ENCODE measurements at places on chromosomes 11 and 22.

- no peak for DNase-seq
Measured at GRCh38 chr11:64385945-64386704, 27.2 kb downstream of the RPS6KA4 start.

DNA sequence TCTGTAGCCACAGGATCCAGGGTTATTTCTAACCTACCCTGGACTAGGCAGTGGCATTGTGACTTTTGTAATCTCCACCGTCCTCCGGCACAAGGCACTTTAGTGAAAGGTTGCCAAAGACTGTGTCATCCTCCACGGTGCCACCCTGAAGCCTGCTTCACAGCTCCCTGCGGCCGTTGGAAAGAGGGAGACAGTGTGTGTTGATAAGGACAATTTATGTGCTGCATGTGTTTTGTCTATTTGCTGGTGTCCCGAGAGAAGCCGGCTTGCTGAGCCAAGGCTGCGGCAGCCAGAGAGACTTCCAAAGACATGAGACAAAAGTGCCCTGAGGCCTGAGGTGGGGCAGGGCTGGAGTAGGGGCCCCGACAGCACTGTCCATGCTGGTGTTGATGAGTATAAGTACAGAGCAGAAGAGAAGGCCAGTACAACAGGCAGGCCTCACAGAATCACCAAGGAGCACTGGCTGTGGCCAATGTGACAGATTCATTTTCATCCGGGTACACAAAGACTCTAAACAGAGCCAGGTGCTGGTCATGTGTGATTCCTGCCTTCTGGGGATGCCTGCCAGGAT is 40.9 kb downstream of the GALNT18 start:
- no peak for DNase-seq

- no peak for DNase-seq
Measured at GRCh38 chr11:76734456-76735420, 48.4 kb upstream of the TSKU start.

GRCh38 chr22:38271927-38272372 is 860 bp downstream of the TMEM184B start:
- no peak for DNase-seq

DNA sequence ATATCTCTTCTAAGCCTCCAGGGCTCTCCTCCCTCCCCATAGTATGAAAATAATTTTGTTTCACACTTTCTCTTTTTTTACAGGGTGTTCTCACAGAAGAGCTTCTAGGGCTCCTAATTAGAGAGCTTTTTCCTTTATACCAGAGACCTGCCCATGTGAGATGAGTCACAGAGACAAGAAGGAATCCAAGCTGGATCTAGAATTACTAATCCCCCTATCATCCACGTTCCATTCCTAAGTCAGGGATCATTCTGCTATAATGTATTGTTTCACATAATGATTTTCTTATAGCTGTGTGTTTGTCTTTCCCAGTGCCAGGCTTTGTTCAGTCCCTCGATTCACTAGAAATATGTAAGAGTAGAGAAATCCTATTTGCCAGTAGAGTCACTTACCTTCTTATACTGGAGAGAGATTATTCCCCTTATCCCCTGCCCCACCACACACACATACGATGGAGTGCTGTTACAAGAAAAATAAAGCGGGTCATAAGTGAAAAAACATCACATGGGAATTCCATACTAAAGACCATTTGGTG is 778.3 kb upstream of the LRRC4C start:
- no peak for DNase-seq

DNA sequence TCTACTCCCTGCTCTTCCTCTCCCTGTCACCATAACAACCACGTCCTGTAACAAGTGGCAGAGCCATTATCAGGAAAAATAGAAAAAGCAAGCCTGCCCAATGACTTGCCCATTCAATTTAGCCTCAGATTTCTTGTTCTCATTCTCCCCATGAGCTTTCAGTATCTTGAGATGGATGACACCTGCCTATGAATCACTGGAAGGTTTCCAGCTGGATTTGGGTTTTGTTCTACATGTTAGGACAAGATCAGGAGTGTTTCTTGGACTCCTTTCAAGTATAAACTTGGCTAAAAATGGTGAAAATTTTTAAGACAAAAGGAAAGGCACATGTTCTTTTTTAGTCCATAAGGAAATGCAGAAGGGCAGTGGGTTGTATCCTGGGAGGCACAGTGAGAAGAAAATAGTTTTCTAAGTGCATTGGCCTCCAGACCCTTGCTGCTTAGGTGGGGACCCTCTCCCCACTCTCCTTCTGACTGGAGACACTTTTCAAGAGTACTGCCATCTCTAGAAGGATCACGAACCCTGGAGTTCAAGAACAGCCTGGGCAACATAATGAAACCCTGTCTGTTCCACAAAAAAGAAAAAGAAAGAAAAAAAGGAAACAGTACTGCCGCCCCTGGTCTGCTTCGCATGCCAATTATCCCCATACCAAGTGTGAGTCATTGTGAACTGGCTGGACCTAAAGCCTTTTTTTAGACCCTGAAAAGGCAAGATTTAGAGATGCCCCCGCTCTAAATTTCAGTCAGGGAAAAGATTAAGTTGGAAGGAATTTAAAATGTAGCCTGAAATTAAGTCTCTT is 51.0 kb downstream of the MTNR1B start:
- DNase-seq = no peak

DNA sequence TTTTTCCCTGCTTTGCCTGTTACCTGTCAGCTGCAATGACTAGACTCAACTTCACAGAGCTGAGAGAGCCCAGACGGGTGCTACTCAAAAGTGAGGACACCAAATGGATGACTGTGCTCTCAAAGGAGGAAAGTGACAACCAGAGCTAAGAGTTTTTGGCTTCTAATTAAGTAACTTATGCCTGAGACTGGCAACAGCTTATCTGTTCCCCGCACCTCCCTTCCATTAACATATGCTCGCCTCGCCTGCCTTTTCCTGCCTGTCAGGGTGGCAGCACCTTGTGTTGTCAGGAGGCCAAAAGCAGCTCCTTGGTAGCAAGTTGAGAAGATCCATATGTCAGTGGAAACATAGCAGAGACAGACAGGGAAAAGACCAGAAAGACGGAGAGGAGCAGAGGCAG is 573.9 kb upstream of the KIRREL3 start:
- DNase-seq = no peak

DNA sequence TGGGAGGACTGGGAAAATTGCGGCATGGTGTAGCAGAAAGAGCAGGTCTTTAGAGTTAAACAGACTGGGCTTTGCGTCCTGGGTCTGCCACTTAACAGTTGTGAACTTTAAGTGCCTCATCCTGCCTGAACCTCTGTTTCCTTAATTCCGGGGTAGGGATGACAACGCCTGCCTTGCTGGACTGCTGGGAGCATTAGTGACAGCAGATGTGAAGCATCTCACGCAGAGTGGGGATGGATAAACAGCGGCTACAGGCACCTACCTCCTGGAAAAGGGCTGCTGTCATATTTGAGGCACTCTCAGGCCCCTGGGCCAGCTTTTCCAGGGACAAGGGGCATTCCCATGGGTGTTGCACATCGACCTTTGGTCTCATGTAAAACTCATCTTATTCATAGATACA is 572.2 kb downstream of the TBC1D22A start:
- DNase-seq = no peak

DNA sequence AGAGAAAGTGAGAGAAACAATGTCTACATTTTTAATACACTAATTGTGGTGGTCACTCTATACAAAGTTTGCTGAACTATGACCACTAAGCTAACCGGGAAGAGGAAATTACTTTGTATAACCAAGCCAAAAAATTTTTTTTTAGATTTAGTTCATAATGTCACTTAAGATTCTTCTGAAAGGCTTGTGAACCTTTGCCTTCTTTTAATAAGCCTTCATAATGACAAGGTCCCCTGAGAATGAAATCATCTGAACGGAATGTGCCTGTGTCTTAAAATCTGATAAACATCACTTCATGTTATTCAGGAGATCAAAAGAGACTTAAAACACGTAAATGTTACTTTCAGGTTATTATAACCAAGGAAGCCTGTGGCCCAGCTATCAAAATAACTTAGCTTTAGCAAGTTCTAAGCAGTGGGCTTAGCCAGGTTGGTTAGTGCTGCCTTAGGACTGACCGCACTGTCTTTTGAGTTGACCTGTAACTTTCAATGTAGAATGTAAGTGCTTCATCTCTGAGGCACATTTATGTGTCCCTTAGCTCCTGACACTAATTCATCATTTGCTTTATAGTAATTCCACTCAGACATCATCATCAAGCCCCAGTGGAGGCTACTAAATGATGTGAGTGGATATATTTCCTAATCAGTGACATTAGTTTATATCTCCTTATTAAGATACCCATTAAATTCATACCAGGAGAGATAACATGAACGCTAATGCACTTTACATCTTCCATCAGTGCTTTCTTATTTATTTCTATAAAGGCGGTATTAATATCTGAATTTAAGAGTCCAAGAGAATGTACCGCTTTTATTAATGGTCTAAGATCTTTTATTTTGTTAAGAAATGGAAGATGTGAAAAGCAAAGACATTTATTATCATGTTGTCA is 122.5 kb downstream of the WNT11 start:
- no peak for DNase-seq

DNA sequence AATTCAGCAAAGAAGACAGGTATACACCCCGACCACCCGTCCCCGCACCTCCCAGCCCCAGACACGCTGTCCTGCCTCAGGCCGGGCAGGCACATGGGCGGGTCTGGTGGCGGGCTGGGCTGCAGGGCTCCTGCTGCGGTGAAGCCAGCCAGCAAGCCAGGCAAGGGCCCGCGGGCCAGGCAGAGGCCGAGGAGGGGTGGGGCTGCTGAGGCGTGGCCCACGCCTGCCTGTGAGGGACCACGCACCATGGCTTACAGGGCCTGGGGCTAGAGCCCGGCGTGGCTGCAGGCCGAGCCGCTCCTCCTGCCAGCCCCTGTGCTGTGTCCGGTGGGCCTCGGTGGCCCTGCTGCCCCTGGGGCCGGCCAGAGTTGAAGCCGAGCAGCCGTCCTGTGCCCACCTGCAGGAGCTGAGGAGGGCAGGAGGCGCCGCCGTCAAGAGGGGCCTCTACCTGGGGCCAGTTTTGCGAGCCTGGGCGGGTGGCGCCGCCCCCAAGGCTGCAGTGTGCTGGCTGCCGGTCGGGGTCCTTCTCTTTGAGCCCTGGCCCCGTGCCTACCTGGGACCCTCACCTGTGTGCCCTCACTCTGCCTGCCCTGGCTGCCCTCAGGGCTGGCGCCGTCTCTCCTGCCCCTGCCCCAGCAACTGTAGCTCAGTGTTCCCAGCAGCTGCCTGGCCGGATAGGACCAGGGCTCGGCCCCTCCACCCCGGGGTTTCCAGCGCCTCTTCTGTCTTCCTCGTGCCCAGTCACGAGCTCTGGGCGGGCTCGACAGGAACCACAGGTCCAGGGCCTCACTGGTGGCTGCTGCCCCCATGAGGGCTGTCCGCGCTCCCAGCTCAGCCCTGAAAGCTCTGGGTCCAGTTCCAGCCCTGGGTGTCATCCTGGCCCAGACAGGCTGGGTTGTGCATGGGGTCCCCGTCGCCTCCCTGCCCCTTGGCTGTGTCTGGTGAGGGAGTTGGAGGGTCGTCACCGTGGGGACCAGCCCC is 38.4 kb downstream of the MOB2 start:
- no peak for DNase-seq
